ENCODE measurements at places on chromosomes 2 and 18.

GRCh38 chr2:202101026-202101579 is 28.0 kb downstream of the KIAA2012 start:
- no peak for DNase-seq

GRCh38 chr2:158747281-158747680 is 47.8 kb upstream of the DAPL1 start:
- DNase-seq = no peak

- DNase-seq = no peak
Observed at GRCh38 chr18:25817546-25818237, 272.7 kb downstream of the SS18 start.

DNA sequence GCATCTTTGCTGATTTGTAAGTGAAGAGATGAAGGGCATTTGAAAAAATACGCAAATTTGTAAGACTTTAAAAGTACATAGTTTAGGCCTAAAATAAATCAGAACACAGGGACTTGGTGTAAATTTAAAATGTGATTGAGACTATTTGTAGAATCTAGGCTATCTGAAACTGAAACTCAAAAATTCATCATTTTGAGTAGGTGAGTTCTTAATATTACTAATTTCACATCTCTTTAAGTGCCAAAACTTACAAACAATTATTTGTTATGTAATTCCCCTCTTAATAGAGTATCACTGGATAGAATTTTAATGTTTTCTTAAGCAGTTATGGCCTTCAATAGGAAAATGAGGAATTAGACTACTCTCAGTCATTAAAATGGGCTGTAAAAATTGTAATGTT is 14.0 kb upstream of the HRH4 start:
- DNase-seq = no peak

GRCh38 chr2:149744865-149745264 is 157.3 kb upstream of the MMADHC start:
- no peak for DNase-seq

- no peak for DNase-seq
Observed at GRCh38 chr2:199703199-199703598, 147.8 kb downstream of the FTCDNL1 start.

GRCh38 chr2:77009307-77009706 is 512.9 kb downstream of the LRRTM4 start:
- no peak for DNase-seq

- no peak for DNase-seq
Observed at GRCh38 chr2:106596844-106597243, 109.7 kb downstream of the CD8B2 start.

DNA sequence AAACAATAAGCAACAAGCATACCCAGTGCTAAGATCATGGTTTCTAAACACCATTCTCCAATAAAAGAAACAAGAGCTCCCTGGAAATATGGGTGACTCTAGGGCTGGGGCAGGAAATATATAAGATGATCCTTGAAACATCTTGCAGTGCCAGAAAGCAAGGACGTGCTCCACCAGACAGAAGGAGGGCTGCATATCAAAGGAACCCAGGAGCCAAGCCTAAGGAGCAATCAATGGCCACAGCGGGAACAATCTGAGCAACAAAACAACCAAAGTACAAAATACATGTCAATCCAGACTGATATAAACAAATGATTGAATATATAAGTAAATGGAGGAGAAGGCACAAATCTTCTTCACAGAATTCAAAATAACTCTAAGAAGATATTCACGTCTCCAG is 10.1 kb downstream of the SPIRE1 start:
- DNase-seq = no peak

DNA sequence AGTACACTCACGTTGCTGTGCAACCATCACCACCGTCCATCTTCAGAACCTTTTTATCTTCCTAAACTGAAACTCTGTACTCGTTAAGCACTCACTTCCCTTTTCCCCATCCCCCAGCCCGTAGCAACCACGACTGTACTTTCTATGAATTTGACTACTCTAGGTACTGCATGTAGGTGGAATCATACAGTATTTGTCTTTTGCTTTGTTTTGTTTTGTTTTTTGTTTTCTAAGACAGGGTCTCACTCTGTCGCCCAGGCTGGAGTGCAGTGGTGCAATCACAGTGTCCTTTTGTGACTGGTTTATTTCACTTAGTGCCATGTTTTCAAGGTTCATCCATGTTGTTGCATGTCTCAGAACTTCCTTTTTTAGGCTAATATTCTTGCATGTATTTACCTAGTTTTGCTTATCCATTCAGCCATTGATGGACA is 7.0 kb upstream of the TYMS start:
- DNase-seq = no peak

DNA sequence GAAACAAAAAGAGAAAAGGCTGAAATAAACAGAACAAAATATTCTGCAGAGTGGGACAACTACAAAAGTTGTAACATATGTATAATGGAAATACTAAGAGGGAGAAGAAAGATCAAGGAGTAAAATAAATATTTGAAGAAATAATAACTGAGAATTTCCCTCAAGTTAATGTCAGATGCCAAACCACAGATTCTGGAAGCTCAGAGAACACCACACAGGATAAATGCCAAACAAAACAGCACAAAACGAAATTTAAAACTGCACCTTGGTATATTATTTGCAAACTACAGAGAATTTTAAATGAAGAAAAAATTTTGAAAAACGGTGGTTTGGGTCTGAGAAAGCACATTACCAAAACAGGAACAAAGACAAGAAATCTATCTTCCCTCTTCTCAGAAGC is 1588.9 kb upstream of the TMEFF2 start:
- DNase-seq = no peak

DNA sequence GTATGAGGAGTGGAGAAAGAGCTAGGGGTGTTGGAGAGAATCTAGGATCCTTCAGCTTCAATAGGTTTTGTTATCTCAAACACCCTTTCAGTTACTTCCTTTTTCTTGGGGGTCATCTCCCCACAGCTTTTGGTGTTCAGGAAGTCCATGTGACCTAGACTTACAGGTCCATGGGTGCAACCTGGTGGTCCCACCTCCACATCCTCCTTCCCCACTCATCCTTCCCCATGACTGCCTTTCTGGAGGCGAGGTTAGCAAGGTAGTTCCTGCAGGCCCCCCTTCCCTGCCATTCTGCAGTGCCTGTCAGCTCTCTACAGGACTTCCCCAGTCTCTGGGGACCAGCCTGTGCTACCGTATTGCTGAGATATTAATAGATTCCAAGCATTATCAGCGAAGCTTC is 107.6 kb downstream of the TMEM17 start:
- no peak for DNase-seq

DNA sequence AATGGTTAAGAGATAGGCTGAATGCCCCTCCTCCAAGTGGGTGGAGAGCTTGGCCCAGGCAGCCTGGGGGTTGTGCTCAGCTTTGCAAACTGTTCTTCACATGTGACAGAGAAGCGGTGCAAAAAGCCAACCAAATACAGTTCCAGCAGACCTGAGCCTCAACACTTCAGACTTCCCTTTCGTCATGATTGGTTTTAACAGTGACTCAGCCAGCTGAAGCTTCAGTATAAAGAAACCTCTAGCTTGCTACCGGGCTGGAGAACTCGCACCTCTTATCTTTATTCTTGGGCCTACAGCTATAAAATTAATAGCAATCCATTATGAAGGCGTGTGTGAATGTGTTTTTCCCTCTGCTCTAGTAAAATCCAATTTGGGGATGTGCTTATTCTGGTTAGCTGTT is 20.0 kb downstream of the SETBP1 start:
- DNase-seq = no peak

DNA sequence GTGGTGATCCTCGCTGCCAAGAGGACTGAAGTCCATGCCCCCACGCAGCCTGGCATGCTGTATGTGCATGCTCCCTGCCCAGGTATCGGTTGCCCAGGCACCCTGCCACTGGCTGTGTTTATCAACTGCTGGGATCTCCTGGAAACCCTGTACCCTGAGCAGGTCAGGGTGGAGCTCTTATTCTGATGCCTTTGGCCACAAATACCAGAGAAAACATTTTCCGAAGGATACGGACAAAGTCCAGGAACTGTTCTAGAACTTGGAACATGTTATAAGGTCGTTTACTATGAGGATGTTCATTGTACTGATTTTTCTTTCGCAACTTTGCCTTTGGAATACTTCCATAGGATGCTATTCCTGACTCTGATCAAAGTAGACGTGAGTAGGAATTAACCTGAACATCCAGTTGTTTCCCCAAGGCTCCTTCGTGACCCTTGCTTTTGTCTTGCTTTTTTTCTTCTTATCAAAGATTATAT is 55.2 kb downstream of the TMEM17 start:
- no peak for DNase-seq

DNA sequence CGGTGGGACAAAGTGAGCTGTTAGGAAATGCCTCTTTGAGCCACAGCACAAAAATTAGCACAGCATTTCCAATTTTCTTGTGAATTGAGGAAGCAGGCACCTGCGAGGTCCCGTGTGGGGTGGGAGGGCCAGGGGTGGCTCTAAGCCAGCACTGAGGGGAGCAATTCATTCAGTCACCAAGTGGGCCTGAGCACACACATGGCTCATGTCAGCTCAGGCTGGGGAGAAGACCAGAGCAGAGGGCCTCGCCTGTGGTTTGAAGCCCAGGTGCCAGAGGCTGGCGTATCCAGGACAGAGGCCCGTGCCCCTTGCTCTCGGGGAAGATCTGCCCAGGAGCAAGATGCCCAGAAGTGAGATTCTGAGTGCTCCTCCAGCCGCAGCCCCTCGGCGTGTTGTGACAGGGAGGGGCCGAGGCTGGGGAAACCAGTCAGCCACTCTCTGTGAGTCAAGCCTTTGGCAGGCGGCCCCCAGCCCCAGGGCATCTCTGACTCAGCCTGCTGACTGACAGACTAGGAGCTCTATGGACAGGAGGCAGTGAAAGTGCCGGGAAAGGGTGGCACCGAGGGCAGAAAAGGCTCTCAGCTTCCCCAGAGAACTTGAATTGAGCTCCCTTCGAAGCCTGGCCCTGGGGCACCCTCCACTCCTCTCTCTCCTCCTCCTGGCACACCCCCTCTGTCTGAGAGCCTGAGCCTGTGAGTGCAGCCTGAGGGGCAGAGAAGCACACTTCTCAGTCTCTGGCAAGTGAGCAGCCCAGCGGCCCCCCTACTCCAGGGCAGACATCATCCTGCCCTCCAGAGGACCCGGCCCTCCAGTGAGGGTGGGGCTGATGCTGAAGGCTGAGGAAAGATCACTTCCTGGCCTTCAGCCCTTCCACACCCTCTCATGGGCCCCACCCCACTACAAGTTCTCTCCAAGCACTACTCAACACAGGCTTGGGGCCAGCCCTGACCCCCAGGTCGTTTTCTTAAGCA is 32.3 kb downstream of the CYP26B1 start:
- DNase-seq = no peak

DNA sequence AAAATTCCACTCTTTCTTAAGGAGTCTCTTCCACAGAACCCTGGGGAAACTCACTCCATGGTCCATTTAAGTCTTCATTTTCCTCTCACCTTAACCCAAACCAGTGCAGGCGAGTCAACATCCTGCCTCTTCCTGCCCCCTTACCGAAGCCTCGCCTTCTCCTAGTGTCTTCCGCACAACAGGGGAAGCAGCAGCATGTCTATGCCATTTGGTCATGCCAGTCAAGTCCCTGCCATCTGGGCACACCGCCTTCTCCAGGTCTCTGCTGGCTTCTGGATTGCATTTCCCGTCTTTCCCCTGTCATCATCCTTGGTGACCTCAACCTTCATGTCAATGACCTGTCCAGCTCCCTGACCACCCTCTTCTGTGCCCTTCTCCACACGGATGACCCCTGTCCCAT is 77.3 kb upstream of the FZD7 start:
- no peak for DNase-seq

DNA sequence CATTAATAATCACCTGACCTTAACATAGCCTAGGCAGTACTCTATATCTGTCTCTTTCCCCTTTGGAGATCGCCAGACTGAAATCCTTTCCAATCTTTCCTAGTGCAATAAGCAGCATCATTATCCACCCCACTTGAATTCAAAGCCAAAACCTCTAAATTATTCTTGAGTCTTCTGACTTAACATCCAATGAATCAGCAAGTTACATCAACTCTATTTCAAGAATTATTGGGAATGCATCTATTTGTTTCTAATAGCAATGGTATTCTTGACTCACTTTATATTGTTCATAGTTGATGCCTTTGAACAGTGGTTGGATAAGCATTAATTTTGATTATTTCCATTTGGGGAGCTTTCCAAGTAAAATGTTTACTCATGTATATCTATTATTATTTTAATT is 144.8 kb downstream of the ZNF804A start:
- no peak for DNase-seq

GRCh38 chr2:70656421-70657010 is 102.9 kb upstream of the TGFA start:
- no peak for DNase-seq

GRCh38 chr2:241051578-241052487 is 50.3 kb downstream of the MTERF4 start:
- DNase-seq = no peak

DNA sequence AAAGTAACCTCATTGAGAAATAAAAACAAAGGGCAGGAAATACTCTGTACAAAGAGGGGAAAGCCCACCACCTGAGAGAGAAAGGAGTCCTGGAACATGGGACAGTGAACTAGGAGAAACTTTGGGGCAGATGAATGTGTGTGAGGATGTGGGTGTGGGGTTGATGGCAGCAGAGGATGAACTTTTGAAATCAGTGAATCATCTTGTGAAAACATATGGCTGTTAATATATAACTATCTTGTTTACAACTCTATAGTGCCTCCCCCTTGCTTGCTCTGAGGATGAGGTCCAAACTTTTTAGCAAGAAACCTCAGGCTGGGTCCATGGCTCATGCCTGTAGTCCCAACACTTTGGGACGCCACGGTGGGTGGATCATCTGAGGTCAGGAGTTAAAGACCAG is 171.8 kb upstream of the LHCGR start:
- no peak for DNase-seq

GRCh38 chr2:195475336-195475735 is 181.7 kb upstream of the SLC39A10 start:
- no peak for DNase-seq

- DNase-seq = no peak
Observed at GRCh38 chr2:131039535-131039907, 53.7 kb downstream of the FAM168B start.

DNA sequence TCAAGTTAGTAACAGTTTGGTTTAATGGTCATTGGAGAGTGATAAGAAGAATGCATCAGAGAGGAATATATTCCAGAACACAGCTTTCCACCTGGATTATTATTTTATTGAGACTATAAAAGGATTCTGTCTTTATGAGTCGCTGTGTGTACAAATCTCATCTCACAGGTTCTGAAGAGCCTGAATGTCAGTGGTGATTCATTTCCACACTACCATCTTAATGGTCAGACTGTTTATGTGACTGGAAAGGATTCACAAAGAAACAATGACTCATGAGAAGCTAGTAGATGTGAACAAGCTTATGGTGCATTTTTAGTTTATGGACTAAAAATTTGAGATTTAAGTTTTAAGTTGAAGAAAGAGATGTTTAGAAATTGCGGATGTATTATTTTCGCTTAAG is 685.4 kb upstream of the NRXN1 start:
- no peak for DNase-seq

GRCh38 chr18:48534364-48534763 is 4.5 kb upstream of the CTIF start:
- DNase-seq = no peak

- DNase-seq = no peak
Observed at GRCh38 chr2:207427986-207428385, 101.8 kb upstream of the CREB1 start.
